ENCODE measurements at places on chromosomes 1 and 21.

DNA sequence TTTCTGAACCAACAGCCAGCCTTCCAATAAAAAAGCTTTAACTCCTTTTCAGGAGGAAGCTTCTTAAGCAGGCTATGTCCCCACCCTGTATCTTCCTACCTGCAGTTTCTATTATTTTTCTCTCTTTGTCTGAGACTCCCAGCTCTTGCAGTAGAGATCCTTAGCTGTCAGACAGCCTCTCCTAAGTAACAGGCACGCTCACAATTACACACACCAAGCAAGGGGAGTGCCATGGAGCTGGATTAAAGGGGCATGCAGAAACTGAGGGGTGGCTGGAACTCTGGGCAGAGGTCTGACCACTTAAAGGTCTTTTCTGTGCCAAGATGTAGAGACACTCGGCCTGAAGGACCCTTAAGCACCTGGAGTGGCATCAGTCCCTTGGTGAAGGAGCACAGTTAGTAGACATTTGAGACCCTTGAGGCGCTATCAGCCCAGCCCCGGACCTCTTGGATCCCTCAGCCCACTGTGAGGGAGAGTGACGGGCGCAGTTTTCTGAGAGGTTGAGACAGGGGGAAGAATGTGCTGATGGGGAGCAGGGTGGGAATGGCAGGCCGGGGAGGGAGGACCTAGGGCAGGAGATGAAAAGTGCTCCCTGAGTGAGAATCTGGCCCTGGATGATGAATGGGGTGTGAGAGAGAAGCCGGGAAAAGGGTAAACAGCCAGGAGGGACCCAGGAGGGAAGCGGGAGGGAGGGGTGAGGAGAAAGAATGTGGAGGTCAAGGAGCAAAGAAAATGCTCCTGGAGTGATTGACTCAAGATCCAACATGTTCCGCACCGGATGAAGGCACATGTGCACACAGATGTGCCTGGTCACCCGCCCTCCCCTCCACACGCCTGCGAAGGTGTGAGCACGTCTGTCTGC is 13.3 kb downstream of the PLXNA2 start:
- no peak for DNase-seq

- no peak for DNase-seq
Measured at GRCh38 chr1:21919520-21919919, 17.6 kb downstream of the HSPG2 start.

DNA sequence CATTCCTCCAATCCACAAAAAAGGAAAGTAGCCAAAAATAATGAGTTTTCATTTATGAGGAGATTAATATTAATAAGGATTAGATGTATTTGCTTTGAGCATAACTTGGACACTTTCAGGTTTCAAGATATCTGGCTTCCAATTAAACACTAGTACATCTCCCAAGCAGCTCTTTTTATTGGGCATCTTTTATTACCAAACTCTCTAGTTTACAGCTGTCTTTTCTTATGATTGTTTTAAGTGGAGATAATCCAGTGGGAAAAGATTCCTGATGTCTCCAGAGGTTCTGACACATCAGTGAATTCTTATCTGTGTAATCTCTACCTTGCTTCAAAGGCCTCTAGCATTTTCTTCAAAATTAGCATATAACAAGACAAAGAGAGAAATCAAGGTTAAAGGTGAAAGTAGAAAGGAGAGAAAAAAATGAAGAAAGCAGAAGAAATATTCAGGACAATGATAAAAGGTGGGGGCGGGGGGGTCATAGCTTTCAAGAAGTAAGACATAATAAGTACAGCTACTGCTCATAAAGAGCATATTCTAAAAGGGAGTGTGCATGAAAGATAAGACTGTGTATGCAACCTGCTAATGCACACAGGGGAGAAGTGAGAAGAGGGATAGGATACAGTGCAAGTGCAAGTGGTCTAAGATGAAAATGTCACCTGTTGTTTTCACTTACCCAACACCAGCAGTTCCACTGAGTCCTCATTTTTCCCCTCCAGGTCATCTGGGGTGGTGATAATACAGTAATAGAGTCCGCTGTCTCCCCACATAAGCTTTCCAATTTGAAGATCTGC is 19.1 kb downstream of the ILDR2 start:
- DNase-seq, result no peak

GRCh38 chr1:24483441-24483840 is 19.2 kb upstream of the RCAN3 start:
- DNase-seq, result no peak

GRCh38 chr21:40792691-40793456 is 54.1 kb downstream of the DSCAM start:
- no peak for DNase-seq

GRCh38 chr1:192395895-192396294 is 79.1 kb downstream of the RGS21 start:
- no peak for DNase-seq

GRCh38 chr1:24374891-24375786 is 38.4 kb downstream of the STPG1 start:
- no peak for DNase-seq

- no peak for DNase-seq
Measured at GRCh38 chr1:55214212-55214933, 791 bp downstream of the USP24 start.

DNA sequence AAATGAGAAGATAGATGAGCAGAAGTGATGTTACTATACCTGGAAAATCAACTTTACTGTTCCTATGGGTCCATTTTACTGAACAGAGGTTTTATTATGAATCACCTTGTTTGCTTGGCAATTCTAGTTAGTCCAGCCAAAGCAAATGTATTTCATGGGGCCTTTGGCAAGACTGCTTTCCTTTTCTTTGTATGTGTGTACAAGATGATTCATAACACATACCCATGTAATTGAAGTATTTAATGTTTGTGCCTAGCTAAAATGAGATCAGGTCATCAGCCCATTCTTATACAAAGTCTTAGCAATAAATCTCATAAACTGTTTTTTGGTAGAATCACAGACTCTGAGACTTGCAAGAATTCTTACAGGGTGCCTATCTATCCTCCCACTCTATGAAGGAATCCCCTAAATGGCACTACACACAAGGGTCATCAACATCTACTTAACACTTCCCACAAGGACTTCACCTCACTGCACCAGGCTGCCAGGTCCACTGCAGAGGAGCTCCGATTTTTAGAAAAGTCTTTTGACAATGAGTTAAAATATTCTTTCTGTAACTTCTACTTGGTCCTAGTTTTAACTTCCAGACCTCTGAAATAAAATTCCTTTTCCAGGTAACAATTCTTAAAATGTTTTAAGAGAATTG is 58.5 kb downstream of the LPAR3 start:
- DNase-seq, result no peak

DNA sequence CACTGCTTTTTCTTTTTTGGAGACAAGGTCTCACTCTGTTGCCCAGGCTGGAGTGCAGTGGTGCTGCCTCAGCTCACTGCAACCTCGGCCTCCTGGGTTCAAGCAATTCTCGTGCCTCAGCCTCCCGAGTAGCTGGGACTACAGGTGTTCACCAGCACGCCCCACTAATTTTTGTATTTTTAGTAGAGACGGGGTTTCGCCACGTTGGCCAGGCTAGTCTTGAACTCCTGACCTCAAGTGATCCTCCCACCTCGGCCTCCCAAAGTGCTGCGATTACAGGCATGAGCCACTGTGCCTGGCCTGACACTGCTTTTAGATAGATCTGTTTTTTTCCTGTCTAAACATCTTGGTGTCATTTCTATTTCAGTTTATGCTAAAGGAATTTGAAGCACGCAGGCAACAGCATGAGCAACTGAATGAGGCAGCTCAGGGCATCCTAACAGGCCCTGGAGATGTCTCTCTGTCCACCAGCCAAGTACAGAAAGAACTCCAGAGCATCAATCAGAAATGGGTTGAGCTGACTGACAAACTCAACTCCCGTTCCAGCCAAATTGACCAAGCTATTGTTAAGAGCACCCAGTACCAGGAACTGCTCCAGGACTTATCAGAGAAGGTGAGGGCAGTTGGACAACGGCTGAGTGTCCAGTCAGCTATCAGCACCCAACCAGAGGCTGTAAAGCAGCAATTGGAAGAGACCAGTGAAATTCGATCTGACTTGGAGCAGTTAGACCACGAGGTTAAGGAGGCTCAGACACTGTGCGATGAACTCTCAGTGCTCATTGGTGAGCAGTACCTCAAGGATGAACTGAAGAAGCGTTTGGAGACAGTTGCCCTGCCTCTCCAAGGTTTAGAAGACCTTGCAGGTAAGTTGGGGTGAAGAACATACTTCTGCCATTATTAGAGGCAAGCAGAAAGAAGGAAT is 106.1 kb upstream of the BMP8A start:
- no peak for DNase-seq

DNA sequence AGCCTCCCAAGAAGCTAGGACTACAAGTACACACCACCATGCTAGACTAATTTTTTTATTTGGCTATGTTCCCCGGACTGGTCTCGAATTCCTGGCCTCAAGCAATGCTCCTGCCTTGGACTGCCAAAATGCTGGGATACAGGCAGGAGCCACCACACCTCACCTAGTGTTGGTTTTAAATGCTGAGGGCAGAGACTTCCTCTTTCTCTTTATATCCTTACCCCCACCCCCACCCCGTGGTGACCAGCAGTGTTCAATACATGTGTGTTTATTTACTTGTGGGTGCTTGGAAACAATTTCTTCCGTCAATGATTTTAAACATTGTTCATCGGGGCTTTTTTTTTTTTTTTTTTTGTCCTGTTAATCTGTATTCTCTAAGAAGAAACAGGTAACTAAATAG is 158.9 kb downstream of the ZBTB18 start:
- DNase-seq, result no peak

DNA sequence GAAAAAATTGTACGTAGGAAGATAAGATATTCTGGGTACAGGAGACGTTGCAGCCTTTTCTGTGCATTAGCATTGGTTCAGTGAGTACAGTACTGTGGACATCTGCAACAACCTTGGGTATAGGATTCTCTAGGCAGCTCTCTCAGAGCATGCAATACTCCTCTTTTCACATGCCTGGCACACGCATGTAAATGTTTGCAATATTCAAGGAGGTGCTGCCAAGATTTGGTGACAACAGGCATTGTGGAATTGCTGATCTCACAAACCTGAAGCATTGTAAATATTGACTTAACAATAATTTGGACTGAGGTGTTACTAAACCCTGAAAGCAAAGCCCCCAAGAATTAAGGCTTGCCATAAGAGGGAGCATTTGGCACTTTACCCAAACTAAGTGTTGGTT is 126.8 kb downstream of the GRIK1 start:
- no peak for DNase-seq

GRCh38 chr1:22776035-22776613 is 65.5 kb downstream of the EPHB2 start:
- no peak for DNase-seq

DNA sequence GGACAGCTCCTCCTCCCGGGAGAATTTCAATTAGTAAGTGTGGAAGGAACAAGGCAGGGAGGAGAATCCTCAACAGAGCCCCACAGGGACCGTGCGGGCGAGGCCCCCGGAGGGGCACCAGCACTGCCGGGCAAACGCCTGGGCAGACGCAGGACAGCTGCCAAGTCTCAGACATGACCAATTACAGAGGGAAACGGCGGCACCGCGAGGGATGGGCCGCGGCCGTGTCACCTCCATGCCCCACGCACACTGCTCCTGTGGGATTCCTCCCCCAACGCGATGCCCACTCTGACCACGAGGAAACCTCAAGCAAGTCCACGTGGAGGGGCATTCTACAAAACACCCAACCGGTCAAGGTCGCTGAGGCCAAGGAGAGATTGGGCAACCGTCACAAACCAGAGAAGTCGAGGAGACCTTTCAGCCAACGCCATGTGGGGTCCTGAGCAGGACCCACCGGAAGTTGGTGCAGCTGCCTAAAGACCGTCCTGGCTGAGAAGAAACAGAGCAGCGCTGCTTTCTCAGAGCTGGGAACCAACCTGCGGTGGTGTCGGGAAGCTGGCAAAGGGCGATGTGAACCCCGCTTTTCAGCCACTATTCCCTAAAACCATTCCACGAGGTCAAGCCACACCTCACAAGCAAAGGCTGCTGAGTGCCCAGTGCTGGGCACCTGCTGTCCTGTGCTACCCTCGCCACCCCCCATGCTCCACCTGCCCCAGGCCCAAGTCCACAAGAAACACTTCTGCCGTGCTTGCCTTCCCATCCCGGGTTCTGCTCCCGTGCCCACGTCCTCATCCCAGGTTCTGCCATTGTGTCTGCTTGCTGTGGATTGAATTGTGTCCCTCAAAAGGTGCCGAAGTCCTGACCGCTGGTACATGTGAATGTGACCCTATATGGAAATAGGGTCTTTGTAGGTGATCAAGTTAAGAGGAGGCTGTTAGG is 1.4 kb upstream of the KRTAP10-4 start:
- DNase-seq, result no peak

GRCh38 chr1:71587961-71588360 is 507.1 kb upstream of the ZRANB2 start:
- no peak for DNase-seq

DNA sequence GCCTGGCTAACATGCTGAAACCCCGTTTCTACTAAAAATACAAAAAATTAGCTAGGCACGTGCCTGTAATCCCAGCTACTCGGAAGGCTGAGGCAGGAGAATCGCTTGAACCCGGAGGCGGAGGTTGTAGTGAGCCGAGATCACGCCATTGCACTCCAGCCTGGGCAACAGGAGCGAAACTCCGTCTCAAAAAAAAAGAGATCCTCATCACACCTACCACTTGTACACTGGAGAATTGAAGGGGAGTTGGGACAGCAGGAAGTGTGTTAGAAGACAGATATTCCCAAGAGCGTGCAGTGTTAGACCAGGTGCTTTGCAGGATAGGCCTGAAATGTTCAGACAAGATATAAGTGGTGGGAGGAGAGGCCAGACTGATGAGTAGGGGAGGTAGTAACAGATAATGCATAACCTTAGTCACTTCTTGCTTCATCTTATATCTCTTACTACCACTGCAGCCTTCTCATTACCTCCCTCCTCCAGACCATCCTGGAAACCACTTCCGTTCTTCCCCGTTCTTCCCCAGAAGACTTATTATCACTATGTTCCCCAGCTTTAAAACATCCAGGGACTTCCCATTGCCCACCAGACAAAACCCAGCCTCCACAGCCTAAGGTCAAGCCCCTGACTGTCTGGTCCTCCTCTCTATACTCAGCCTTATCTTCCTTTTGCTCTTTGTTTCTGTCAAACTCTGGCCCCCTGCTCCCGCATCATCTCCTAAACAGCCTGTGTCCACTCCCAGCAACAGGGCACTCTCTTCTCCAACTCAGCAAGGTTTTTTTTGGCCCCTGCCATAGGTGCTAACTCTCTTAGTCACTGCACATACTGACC is 21.3 kb downstream of the FAM20B start:
- DNase-seq, result no peak

- no peak for DNase-seq
Measured at GRCh38 chr21:41216486-41216885, 48.5 kb downstream of the BACE2 start.

DNA sequence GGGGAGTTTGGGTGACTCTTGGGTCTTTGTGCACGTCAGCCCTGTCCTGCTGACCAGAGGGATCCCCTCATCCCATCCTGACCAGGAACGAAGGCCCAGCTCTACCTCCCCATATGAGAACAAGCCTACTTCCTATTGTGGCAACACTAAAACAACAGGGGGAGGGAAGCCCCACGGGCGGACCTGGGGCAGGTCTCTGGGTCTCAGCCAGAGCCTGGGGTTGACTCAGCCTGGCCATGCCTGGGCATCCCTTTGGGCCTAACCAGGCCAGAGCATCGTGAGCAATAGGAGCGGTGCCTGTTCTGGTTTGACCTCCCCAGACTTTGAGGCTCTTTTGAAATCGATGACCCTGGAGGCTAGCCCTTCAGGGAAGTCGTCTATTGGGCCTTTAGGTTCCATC is 16.8 kb downstream of the RPS6KA1 start:
- no peak for DNase-seq

- DNase-seq, result no peak
Measured at GRCh38 chr1:21598904-21599303, 70.3 kb downstream of the RAP1GAP start.

- no peak for DNase-seq
Measured at GRCh38 chr1:150613061-150613920, 16.1 kb downstream of the ENSA start.
